ENCODE measurements at places on chromosomes 1 and 21.

- no peak for DNase-seq
Measured at GRCh38 chr1:14240265-14240664, 358.2 kb upstream of the KAZN start.

- no peak for DNase-seq
Measured at GRCh38 chr1:102661481-102661880, 446.8 kb downstream of the COL11A1 start.

DNA sequence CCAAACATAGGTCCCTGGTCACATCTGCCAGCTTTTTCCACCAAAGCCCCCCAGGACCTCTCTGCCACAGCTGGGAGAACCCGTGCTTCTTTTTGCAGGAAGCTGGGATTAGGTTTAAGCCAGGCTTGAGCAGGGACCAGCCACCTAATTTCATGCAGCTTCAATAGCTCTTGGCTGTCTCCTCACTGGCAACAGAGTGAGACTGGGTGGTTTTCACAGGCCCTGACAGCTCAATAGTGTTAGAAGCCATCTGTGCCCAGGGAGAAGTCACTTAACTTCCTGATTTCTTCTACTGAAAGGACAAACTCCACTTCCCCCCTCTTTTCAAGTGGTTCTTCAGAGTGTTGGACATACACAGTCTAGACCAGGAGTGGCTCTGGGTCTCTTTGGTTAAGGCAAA, 20.4 kb upstream of the SRSF4 start:
- DNase-seq, result no peak

DNA sequence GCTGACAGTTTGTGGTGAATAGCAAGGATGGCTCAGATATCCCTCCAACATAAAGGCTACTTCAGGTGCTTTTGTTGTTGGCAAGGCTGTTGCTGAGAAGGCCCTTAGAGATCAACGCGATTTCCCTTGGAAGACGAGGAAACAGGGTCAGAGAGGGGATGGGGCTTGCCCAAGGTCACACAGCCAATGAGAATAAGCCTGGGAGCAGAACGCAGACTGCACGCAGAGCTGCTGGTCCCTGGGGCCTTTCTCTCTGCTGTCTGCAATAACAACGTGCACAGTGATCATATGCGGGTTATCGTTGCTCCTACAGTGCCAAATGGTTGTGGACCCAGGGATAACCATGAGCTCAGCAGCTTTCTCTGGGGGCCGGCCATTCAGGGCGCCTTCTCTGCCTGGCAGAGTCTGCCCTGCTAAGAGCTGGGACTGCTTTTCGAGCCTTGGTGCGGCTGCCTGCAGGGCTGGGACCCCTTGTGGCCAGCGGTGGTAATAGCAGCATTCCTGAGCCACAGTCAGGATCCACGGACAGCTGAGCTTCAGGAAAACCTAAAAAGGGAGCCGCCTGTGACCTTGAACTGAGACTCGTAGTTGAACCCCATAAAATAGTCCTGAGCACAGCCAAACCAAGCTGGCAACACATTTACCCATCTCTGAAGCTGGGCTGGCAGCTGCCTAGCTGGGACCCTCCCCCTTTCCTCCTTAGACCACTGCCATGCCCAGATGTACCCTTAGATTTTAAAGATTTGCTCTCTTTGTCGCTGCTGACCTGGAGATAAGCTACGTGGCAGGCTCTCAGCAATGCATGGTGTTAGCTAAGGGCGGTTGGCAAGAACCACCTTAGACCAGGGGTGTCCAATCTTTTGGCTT, 39.8 kb downstream of the HTR6 start:
- DNase-seq, result peak; percentile 28

DNA sequence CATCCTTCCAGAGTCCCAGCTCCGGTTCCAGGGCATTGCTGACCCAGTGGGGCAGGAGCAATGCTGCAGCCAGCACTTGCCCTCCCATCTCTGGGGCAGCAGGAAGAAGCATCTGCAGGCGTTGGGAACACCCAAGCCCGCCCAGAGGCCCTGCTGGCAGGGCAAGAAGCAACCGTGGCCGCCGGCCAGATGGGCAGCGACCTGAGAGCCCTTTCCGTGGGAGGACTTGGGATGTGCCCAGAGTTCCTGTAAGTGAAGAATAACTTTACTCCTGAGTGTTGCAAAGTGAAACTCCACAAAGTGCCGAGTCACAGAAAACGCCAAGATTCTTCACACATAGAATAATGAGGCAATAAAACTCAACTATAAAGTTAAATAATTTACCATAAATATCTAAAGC, 46.0 kb downstream of the GRIK3 start:
- DNase-seq, result no peak

- no peak for DNase-seq
Measured at GRCh38 chr21:36584980-36585940, 105.3 kb upstream of the CLDN14 start.

DNA sequence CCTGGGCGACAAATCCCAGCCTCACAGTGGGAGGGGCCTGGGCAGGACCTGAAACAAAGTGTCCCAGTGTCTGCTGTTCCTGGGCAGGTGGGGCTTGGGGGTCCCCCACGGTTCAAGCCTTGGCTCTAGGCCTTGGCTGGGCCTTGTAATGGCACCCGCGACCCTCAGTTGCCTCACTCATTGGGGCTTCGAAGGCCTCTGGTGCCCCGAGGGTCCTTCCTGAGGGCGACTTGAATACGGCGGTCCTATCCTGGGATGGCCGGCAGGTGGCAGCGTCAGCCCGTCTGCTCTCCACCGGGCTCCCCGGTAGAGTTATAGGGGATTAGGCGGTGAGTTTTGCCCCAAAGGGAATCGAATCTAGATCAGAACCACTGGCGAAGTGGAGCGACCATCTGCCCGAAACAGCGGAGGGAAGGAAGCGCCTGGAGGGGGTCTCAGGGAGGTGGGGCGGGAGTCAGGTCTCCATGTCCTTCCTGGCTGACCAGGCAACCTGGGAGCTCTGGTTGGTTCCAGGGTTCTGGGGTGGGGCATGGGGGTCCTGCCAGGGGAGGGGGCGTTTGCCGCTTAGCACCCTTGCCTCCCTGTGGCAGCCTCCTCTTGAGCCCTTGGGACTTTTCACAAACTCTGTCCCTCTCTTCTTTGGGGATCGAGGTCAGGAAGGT, 2.1 kb upstream of the PEX10 start:
- DNase-seq, result peak; percentile 87

GRCh38 chr1:181141431-181141910, 53.0 kb downstream of the IER5 start:
- DNase-seq, result no peak

Measured in DMS79 treated with DMSO at 0.1 percent for 48 hours (cell line).